ENCODE measurements at places on chromosomes 2 and 18.

GRCh38 chr2:144701259-144701658 lies 181.3 kb upstream of the ZEB2 start:
- no peak for DNase-seq

GRCh38 chr2:102357937-102358336 lies 2.3 kb downstream of the IL18R1 start:
- no peak for DNase-seq

GRCh38 chr18:50527636-50528307 lies 32.1 kb upstream of the MAPK4 start:
- no peak for DNase-seq

- no peak for DNase-seq
Measured at GRCh38 chr2:178331474-178332432, 119.2 kb downstream of the PRKRA start.

GRCh38 chr2:212505586-212505985 lies 33.0 kb downstream of the ERBB4 start:
- DNase-seq, result no peak

DNA sequence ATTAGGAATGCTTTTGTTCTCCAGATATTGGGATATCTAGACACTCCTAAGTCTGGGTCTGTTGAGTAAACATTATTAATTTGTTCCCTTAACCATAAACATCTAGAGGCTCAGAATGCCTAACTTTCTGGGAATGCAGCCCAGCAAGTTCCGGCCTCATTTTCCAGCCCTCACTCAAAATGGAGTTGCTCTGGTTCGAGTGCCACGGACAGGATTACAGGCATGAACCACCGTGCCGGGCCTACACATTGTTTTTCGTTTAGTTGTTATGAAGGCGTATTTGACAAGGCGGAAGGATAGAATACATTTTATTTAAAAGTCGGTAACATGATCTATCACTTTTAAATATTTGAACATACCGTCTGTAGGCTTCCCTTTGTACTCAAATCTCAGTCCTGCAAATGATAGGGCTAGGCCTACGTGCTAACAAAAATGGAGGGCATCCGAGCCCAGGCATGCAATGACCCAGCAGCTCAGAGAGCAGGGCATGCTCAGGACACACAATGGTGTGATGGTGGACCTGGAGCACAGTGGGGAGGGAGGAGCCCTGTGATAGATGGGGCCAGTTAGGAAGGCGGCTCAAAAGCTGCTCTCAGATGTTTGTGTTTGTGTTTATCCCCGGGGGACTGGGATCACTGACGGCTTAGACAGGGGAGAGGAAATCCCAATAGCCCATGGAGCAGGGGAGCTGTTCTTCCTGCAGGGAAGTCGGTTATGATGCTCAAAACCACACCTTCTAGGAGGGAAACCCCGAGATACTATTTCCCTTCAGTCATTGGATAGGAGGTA lies 2.9 kb upstream of the SCYGR1 start:
- DNase-seq, result no peak

DNA sequence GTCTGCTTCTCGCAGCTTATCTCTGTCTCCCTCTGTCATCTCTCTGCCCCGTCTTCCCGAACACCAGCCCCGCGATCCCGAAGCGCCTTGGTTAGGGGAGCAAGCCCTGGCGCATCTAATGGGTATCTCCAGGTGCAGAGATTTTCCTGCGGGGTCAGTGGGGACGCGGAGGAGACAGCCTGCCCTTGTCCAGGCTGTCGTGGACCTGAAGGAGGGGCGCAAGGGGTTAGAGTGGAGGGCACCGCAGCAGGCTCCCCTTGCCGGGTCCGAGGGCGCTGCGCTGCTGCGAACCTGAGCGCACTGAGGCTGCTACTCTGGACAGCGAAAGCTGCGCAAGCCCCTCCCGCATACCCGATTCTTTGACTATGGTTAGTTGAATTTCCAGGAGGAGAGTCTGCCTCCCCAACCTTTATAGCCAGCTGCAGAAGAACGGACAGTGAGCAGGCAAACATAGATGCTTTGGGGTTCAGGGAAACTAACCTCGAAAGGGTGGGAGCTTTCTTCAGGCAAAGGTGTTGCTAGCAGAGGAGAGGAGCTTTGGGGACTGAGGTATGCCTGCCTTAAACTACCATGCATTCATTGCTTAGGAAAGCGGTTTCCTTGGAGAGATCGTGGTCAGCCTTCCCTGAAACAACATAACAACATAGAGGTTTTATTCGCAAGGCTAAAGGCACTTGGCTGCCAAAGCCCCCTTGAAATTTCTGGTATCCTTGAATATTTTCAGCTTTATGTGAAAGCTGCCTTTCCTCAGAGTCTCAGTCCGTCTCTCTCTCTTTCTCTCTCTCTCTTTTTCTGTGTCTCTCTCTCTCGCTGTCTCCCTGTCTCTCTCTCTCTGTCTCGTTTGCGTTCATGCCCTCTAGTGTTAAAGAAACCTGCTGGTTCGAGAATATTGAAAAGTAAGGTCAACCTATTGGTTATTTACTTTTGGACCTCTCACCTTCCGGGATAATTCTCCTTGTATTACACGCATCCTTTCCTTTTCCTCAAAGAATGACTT lies 1.6 kb downstream of the GALNT13 start:
- DNase-seq, result no peak
